ENCODE measurements at places on chromosomes 2 and 18. TPM values are rescaled to one million over a fixed set of nuclear protein-coding genes. Genes with fewer than 3 reads are reported as not detected.

The CCL20 gene
- polyA plus RNA-seq = not detected

The E2F6 gene
- polyA plus RNA-seq = 11.9 TPM

The CPLX4 gene
- polyA plus RNA-seq = not detected

The SAP130 gene
- 18.9 TPM for polyA plus RNA-seq

The HTR2B gene
- 0.16 TPM for polyA plus RNA-seq

The SAG gene
- polyA plus RNA-seq = not detected

The RFTN2 gene
- polyA plus RNA-seq = 2.1 TPM

The CNGA3 gene
- not detected for polyA plus RNA-seq

The ZNF24 gene
- 57.9 TPM for polyA plus RNA-seq

The CCDC74B gene
- 15.1 TPM for polyA plus RNA-seq

The SCG2 gene
- 0.18 TPM for polyA plus RNA-seq

The TMEFF2 gene
- polyA plus RNA-seq = 2.1 TPM

The OSR1 gene
- not detected for polyA plus RNA-seq

The LRRTM1 gene
- polyA plus RNA-seq = 0.47 TPM
